H7 (cell line): ENCODE measurements at places on chromosomes 3 and 15. TPM values are rescaled to one million over a fixed set of nuclear protein-coding genes. Genes with fewer than 3 reads are reported as not detected.

GRCh38 chr3:63442918-63443317 lies 164.8 kb downstream of the SYNPR start:
- no peak for DNase-seq

GOLGA6L4 gene
- total RNA-seq, result 0.10 and 1.8 TPM in 2 replicates

STAB1 gene
- total RNA-seq, result 0.52 and 1.3 TPM in 2 replicates

GRCh38 chr3:175274056-175274455 lies 414.9 kb downstream of the NAALADL2 start:
- no peak for DNase-seq

DNA sequence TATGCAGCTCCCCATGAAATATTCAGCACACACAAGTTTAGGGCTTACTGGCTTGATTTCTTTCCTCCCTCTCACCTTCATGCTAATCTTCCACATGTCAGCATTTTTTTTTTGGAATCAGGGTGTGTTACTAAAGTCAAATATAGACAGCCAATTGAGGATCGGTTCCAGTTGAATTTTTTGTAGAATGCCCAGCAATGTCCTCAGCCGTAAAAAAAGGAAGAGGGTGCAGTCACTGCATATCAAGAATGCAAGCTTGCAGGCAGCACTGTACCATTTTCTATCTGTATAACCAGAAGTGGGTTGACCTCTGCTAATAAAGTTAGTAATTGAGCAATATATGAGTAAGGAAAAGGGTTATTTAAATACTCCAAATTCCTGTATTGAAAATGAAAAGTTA lies 51.4 kb upstream of the CHMP2B start:
- DNase-seq, result no peak

DNA sequence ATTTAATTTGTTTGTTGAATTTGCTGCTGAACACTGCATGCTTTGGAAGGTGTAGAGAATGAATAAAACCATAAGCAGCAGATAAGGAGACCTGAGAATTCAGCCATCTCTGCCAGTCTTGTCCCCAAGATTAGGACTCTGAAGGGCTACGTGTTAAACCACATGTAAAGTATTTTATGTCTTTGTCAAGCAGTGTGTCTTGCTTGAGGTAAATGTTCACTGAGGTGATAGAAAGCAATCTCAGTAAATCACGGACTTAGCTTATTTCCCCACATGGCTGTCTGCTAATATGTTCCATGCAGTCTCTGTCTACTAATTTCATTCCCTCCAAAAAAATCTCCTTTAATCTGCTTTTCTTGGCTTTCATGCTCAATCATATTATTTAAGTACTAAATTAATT lies 467.1 kb downstream of the RAP2B start:
- no peak for DNase-seq

DNA sequence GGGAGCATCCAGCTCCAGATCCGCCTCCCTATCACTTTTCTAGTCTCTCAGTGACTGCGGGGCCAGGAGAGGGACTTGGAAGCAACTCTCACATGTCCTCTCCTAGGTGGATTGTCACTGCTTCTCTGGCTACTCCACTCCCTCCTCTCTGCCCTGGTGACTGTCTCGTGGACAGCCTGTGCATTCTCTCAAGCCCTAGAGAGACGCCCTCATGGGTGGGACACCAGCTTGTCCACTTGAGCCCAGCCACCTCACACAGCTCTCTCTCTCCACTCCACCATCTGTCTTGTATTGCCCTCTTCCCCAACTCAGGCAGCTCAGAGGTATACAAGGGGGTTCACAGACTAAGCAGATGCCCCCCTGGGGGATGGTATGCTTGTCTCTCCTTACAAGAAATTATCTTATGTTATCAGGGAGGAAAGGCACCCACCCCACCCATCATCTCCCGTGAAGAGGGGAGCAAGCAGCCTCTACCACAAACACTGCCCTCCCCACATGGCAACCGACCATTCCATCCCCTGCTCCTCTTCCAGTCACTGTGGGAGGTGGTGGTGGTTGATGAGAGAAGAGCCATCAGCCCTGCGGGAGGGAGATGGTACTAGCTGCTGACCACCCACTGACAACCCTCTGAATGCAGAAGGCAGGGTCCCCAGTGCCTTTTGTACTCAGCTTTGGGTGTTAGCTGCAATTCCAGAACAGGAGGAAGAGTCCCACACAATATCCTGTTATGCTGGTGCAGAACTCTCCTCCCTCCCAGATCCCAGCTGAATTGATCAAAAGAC lies 15.5 kb upstream of the LOXL1 start:
- DNase-seq, result no peak

DNA sequence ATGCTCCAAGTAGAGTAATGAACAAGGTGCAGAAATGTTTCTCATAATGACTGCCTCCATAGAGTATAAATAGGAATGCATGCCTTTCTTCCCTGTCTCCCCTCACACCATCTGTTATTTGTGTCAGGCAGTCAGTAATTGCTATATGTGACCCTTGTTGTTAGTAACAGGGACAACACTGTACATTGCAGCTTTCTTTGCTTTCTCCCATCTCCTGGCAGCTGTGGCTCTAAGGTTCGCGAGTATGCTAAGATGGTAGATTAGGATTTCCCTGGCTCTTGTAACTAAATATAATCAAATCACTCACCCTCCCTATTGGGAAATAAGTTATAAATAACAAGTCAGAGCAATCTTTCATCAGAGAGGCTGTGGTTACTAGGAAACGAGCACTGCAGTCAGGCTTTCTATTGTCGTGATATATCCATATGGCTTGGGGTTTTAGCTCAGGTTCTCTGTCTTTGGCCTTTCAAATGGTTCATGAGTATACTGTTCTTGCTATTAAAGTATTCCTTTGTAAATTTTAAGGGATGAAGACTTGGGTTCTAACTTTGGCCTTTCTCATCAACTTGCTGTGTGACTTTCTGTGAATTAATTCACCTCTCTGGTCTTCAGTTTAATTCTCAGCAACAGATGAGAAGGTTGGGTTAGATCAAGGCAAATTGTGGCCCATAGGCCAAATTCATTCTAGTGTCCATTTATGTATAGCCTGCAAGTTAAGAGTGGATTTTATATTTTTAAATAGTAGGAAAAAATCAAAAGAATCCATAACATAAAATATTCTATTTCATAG lies 8.1 kb upstream of the MINDY4B start:
- DNase-seq, result no peak

DNA sequence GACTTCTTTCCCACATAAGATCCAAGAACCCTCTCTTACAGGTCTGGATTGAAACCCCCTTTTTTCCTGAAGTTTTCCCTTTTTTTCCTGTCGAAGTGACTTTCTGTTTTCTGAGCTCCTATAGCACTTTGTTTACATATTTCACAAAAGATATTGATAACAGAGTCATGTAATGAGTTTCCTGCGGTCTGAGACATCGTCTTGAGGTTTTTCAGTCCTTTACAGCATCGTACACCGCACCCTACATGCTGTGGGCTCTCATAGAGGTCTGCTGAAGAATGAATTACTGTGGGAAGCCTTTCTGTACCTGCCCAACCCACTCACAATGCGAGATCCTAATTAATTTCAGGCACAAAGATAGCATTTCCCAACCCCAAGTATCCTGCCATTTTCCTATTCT lies 53.1 kb downstream of the MCF2L2 start:
- no peak for DNase-seq

ALS2CL gene
- total RNA-seq, result 4.9 and 10.1 TPM in 2 replicates
